ENCODE measurements at places on chromosomes 4 and X.

GRCh38 chr4:78562687-78563086, 11.1 kb downstream of the ANXA3 start:
- DNase-seq = no peak

DNA sequence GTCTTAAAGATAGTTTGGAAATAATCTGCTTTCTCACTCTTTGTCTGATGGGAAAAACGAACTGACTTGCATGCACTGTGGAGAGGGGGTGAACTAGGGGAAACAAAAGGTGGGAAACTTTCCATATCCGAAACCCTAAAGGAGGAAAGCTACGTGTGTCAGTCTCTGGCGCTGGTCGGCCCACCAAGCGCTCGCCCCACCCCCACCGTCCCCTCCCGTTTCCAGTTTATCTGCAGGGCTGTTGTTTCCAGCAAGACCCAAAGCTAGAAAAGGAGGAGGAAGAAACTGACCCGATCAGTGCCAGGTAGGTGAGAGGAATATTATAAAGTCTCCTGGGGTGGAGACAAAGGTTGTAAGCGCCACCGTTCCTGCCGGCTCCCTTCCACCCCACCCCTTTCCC, 552 bp downstream of the TCEAL9 start:
- DNase-seq = no peak

DNA sequence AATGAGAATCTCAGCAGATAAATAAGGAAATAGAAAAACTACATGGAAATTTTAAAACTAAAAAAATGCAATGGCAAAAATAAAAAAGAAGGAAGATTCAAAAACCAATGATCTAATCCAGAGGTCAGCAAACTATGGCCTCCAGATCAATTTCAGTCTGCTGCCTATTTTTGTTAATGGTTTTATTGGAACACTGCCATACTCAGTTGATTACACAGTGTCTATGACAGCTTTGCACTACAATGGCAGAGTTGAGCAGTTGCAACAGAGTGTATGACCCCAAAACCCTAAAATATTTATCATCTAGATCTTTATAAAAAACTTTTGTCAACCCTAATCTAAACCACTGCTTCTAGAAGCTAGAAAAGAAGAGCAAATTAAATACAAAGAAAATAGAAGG, 170.3 kb downstream of the RAB28 start:
- DNase-seq = no peak

DNA sequence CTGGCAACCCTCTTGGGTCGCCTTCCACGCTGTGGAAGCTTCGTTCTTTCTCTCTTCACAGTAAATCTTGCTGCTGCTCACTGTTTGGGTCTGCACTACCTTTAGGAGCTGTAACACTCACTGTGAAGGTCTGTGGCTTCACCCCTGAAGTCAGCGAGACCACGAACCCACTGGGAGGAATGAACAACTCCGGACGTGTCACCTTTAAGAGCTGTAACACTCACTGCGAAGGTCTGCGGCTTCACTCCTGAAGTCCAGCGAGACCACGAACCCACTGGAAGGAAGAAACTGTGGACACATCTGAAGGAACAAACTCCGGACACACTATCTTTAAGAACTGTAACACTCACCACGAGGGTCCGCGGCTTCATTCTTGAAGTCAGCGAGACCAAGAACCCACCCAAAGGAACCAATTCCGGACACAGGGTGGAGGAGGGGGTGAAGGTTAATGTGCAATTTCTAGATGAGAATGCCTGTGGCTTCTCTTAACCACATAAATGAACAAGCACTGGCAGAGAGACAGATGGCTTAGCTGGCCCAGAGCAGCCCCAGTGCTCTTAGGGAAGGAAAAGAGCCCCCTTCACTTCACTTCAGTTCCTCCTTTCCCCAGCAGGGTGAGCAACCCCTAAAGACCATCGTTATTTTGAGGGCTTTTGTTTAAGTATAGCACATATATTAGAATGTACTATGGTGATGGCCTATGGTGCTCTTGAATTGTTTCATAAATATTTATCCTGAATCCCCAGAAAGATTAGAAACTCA, 73.0 kb downstream of the LUZP4 start:
- DNase-seq = no peak

DNA sequence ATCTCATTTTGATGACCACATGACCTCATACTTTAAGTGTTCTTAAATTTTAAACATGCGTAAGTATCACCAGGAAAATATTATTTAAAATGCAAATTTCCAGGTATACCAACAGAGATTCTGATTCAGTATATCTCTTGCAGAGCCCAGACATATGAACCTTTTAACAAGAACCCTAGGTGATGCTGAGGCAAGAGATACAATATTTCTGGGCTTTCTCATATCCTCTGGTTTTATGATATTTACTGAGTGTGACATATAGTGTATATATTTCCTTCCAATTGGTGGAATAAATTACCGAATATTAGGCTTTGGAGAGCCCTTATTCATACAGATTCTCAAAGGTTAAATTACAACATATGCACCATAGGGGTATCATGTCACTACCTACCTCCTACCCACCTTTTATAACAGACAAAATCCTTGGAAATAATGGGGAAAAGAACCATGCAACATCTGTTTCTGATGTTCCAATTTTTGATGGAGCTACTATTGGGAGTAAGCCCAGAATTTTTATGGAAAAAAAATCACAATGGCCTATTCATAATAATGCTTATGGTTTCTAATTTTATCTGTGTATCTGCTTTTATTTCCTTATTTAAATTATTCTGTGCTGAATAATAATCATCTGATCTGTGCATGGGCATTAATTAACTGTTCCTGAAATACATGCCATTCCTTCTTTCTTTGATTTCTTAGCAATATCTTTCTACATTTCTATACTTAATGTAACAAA, 27.1 kb downstream of the KCTD8 start:
- no peak for DNase-seq

GRCh38 chr4:38676986-38677385, 13.0 kb downstream of the KLF3 start:
- no peak for DNase-seq

GRCh38 chr4:79357365-79357764, 31.5 kb upstream of the NAA11 start:
- DNase-seq = no peak

DNA sequence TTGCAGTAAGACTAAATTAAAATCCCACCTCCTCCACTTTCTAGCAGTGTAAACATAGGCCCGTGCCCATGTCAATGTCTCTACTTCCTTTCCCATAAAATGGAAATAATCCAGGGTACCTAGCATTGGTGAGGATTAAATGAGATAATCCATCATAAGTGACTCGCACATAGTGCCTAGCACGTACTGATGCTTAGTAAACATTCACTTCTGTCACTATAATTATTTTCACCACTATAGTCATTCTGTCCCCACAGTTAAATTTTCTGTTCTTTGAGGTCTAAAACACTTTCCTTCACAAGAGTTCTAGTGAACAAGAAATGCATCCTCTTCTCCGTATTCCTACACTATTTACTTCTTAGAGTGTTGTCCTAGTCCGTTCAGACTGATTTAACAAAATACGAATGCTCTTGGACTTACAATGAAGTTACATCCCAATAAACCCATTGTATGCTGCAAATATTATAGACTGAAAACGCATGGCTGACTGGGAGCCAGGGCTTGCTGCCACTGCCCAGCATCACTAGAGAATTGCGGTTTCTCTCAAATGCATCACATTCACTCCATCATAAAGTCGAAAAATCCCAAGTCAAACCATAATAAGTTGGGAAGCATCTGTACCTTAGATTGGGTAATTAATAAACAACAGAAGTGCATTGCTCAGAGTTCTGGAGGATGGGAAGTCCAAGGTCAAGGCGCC, 10.6 kb downstream of the ARAP2 start:
- DNase-seq = no peak

DNA sequence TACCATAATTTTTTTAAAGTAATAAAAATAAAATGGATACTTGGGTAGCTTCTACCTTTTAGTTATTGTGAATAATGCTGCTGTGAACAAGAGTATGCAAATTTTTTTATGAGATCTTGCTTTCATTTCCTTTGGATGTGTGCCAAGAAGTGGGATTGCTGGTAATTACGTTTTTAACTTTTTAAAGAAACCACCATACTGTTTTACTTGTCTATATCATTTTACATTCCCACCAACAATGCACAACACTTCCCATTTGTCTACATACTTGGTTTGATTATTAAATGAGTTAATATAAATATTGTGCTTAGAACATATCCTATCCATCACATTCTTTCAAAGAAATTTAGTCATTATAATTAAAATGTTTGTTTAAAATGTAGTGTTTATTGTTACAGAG, 3.9 kb upstream of the SULT1B1 start:
- no peak for DNase-seq

- DNase-seq = no peak
Observed at GRCh38 chr4:138902705-138903104, 112.9 kb upstream of the NOCT start.

- no peak for DNase-seq
Observed at GRCh38 chr4:104330125-104330905, 164.4 kb downstream of the CXXC4 start.

DNA sequence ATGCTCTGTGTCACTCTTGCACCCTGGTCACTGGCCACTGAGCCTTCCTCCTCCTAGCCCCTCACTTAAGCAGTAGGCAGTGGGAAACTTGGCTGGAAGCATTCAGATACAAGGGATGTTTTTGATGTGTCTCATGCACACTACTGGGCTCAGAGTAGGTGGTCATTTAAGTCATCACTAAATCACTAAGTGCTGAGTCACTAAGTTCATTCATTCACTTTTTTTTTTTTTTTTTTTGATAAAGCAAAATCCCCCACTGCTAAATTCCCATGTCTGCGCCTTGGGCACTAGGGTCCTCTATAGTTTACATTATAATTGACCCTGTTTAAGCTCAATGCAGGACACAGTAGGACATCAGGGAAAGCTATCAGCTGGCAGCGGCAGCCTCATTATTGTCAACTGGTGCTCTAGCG, 182.4 kb upstream of the MBNL3 start:
- DNase-seq = no peak

DNA sequence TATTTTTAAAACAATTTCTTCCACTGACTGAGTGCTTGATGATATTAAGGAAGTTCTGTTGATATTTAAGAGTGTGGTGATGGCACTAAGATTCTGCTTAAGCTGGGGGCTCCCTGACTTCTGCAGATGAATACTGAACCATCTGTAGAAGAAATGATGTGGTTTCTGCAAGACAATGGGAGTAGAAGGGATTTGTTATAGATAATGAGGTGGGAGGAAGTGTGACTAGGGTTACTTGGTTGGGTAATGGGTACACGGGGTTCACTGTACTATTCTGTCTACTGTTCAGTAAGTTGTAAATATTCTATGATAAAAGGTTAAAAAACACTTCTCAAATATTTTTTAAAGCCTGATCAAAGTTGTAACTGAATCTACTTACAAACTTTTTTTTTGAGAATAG, 60.9 kb upstream of the TXK start:
- DNase-seq = no peak

DNA sequence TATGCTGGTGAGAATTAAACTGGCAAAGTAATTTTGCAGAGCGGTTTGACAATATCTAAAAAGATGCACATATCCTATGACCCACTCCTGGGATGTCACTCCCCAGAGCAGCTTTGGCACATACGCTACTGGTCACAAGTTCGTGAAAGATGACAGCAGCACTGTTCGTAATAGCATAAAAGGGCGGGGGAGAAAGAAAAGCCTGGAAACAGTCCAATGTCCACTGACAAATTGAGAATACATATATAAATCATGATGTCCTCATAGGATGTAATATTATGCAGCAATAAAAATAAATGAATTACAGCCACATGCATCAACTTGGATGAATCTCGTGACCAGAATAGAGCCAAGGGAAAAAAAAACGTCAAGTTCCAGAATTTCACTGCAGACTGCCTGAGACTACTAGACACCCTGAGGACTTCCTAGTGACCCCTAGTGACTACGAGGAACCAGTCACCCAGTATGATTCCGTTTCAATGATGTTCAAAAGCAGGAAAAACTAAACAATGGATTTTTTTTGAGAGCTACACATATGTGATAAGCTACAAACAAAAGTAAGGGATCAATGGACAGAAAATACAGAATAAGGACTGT, 1.8 kb downstream of the PCSK1N start:
- no peak for DNase-seq

DNA sequence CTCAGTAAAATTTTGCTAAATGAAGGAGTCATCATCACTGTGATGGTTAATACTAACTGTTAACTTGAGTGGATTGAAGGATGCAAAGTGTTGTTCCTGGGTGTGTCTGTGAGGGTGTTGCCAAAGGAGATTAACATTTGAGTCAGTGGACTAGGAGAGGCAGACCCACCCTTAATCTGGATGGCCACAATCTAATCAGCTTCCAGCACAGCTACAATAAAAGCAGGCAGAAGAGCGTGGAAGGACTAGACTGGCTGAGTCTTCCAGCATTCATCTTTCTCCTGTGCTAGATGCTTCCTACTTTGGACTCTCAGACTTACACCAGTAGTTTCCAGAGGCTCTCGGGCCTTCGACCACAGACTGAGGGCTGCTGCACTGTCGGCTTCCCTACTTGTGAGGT, 21.3 kb upstream of the WDR44 start:
- no peak for DNase-seq

GRCh38 chr4:176845636-176846035, 52.9 kb upstream of the VEGFC start:
- no peak for DNase-seq

GRCh38 chrX:107861056-107861455, 35.4 kb downstream of the MID2 start:
- DNase-seq = no peak

GRCh38 chr4:89000844-89001360, 56.1 kb downstream of the FAM13A start:
- DNase-seq = no peak

DNA sequence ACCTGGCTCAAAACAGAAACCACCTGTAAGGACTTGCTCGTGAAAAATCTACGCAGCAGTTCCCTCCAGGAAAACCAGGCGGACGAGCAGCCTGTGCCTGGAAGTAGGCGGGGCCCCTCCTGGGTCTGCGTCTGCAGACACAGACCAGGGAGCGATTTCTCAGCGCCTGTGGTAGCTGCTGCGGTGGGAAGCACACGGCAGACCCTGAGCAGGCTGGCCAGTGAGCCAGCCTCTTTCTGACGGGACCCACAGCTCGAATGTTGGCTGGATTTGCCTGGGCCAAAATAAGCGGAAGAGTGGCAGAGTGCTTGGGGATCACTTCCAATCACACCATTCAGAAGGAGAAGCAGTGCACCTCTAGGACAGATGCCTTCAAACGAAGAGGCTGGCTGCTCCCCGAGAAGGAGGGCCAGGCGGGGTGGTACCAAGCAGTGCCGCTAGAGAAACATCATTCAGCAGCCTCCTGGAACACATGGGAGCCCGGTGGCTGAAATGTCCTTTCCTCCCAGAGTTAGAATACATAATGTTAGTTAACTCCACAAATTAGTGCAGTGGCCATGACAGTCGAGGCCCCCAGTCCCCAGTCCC, 85.9 kb downstream of the GATB start:
- peak; percentile 46 for DNase-seq

GRCh38 chr4:76548704-76549103, 113.7 kb downstream of the SHROOM3 start:
- no peak for DNase-seq

GRCh38 chrX:111182997-111183396, 87.0 kb downstream of the PAK3 start:
- DNase-seq = no peak

GRCh38 chr4:152467101-152467500, 68.8 kb downstream of the FBXW7 start:
- no peak for DNase-seq

Measured in cerebellar nuclear complex (tissue), 1 donor.